ENCODE measurements at places on chromosomes 2 and 18. TPM values are rescaled to one million over a fixed set of nuclear protein-coding genes. Genes with fewer than 3 reads are reported as not detected.
A peak's percentile ranks its signal among the peaks of the same experiment; 100 is the strongest.

ZNF521 gene
- total RNA-seq, result 53.1 TPM

RGPD3 gene
- total RNA-seq, result 0.67 TPM

CYS1 gene
- total RNA-seq, result 3.9 TPM

CSRNP3 gene
- total RNA-seq, result 16.5 TPM

CCBE1 gene
- total RNA-seq, result 9.0 TPM

GRHL1 gene
- 6.2 TPM for total RNA-seq

ZAP70 gene
- 4.0 TPM for total RNA-seq

ERMN gene
- total RNA-seq, result not detected

CCDC178 gene
- total RNA-seq, result 1.4 TPM

NYAP2 gene
- not detected for total RNA-seq

- no peak for DNase-seq
- no peak overlapping the region for H3K27ac ChIP-seq
- H3K4me1 ChIP-seq, result no peaks in the 10 kb centered on the region
Observed at GRCh38 chr2:223460774-223461211, 141.4 kb downstream of the SCG2 start.

GRCh38 chr2:34997779-34998178 is 1357.8 kb upstream of the CRIM1 start:
- no peak for DNase-seq
- no peak overlapping the region for H3K27ac ChIP-seq
- no peaks in the 10 kb centered on the region for H3K4me1 ChIP-seq
- H3K27me3 ChIP-seq, result no peaks in the 10 kb centered on the region
- H3K4me3 ChIP-seq, result no peak overlapping the region

DNA sequence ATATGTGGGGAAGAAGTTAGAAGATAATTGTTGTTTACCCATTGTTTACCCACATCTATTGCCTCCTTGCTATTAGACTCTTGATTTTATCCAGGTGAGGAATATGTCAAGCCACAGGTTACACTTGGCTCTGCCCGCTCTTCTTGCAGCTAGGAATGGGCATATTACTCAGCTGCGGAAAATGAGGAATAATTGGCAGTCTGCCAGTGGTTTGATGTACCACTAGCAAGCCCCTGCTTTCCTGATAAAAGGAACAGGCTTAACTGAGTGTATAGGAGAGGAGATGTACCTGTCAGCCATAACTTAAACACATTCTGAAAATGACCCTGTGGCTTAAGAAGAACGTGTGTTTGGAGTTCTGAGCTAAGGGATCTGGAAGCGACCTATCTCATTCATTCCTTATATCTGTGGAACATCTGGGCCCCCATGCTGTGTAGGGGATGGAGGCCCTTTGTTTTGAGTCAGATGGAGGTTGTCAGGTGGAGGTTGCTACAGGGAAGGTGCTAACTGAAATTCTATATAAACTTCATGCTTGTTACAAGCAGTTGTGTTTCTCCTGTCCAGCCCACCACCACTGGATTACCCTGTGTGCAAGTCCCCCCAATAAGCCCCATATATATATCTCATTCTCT is 4.6 kb upstream of the FMNL2 start:
- H3K27me3 ChIP-seq, result no peaks in the 10 kb centered on the region
- H3K4me3 ChIP-seq, result no peak overlapping the region
- H3K36me3 ChIP-seq, result no peaks in the 10 kb centered on the region
- no peaks in the 10 kb centered on the region for H3K4me1 ChIP-seq

GRCh38 chr2:457792-458424 is 170.0 kb upstream of the ALKAL2 start:
- H3K27ac ChIP-seq, result no peak overlapping the region
- no peak overlapping the region for H3K4me3 ChIP-seq
- H3K27me3 ChIP-seq, result no peaks in the 10 kb centered on the region
- no peak for DNase-seq
- no peaks in the 10 kb centered on the region for H3K4me1 ChIP-seq

DNA sequence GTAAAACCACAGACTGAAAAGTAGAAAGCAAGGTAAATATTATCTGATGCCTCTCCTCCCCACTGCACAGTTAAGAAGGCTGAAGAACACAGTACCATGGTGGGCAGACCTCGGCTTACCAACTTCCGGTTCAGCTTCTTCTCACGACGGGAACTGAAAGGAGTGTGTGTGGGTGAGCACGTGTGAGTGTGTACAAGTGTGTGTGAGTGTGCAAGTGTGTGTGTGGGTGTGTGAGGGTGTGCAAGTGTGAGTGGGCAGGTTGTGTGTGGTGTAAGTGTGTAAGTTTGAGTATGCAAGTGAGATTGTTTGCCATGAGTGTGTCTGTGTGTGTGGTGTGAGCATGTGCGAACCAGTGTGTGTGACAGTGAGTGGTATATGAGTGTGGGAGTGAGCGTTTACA is 103.5 kb downstream of the ADD2 start:
- no peak for DNase-seq
- peaks cover 14% of the 10 kb centered on the region for H3K4me1 ChIP-seq
- H3K4me3 ChIP-seq, result no peak overlapping the region
- H3K36me3 ChIP-seq, result no peaks in the 10 kb centered on the region
- no peak overlapping the region for H3K27ac ChIP-seq

GRCh38 chr18:61589053-61589723 is 256.0 kb downstream of the CDH20 start:
- no peak overlapping the region for H3K4me3 ChIP-seq
- H3K36me3 ChIP-seq, result no peaks in the 10 kb centered on the region
- H3K27me3 ChIP-seq, result no peaks in the 10 kb centered on the region

DNA sequence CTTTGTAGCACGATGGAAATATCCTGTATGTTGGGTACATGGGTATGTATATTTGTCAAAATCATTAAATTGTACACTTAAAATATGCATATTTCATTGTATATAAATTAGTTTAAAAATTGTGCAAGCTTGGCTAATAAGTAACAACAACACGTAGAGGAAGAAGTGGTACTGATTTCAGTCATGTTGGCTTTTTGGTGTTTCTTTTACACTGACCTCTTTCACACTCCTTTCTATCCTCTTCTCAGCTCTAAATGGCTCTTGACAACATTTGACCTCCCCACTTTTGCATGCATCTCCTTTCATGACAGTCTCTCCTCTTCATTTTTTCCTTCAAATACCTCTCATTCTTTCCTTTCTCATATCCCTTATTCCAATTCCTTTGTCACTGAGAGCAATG is 801.4 kb upstream of the ZEB2 start:
- H3K36me3 ChIP-seq, result no peaks in the 10 kb centered on the region
- no peaks in the 10 kb centered on the region for H3K27me3 ChIP-seq
- no peak for DNase-seq
- H3K4me1 ChIP-seq, result no peaks in the 10 kb centered on the region
- H3K27ac ChIP-seq, result no peak overlapping the region

DNA sequence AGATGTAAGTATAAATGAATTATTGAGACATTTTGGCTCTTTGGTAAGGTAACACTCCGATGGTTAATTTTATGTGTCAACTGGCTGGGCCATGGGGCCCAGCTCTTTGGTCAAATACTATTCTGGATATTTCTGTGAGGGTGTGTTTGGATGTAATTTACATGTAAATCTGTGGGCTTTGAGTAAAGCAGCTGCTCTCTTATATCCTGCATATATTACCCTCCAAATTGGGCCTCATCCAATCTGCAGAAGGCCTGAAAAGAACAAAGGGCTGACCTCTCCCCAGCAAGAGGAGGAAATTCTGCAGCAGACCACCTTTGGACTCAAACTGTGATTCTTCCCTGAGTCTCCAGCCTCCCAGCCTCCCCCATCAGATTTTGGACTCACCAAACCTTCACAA is 464.1 kb downstream of the PLCL1 start:
- no peaks in the 10 kb centered on the region for H3K4me1 ChIP-seq
- no peaks in the 10 kb centered on the region for H3K36me3 ChIP-seq
- DNase-seq, result no peak
- no peak overlapping the region for H3K27ac ChIP-seq

DNA sequence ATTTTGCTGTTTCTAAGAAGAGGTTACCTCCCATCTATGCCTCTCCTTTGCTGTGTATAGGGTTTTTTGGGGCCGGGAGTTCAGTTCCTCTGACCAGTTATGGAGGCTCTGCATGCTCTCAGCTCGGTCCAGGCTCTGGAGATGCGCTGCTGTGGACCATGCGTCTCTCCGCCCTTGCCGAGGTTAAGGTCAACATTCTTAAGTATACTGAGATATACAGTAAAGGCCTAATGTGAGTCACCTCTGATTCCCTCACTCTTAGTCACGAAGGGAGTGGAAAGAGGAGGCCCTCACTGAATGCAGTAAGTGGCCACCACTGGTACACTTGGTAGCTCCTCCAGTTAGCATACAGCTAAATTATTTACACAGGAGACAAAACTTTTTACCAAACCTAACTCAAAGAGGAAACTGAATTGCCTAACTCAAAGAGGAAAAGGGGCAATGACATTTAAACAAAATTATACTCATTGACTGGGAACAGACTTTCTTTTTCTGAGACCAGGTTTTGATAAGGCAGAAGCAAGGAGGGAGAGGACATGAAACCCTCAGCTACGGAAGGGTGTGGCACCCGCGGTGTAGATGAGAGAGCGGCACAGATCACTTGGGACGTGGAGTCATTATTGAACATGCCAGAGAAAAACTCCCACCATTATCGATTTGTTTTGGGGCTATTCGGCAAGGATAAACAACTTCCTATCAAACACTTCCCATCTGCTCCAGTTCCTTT is 98.7 kb downstream of the COPS8 start:
- no peak overlapping the region for H3K4me3 ChIP-seq
- H3K4me1 ChIP-seq, result no peaks in the 10 kb centered on the region
- H3K27me3 ChIP-seq, result no peaks in the 10 kb centered on the region
- H3K27ac ChIP-seq, result no peak overlapping the region

GRCh38 chr2:44291281-44292248 is 16.3 kb downstream of the SLC3A1 start:
- peak; percentile 83 for DNase-seq
- H3K36me3 ChIP-seq, result no peaks in the 10 kb centered on the region
- H3K27ac ChIP-seq, result no peak overlapping the region
- H3K4me3 ChIP-seq, result no peak overlapping the region
- H3K27me3 ChIP-seq, result no peaks in the 10 kb centered on the region

DNA sequence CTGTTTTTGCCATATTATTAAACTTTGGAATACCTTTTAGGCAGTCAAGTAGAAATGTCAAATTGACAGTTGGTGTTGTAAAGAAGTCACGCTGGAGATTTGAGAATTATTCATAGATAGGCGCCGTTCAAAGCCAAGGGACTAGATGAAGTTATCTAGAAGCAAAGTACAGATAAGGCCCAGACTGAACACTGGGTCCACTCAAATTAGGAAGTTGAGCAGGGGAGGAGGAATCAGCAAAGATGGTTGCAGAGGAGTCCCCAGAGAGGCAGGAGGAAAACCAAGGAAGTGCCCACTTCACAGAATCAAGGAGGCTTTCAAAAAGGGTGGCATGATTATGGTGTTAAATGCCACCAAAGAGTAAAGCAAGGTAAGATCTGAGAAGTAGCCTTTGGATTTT is 9.6 kb upstream of the ALS2 start:
- no peaks in the 10 kb centered on the region for H3K4me1 ChIP-seq
- DNase-seq, result no peak
- no peak overlapping the region for H3K27ac ChIP-seq
- no peaks in the 10 kb centered on the region for H3K27me3 ChIP-seq
- no peak overlapping the region for H3K4me3 ChIP-seq
- no peaks in the 10 kb centered on the region for H3K36me3 ChIP-seq

- H3K4me1 ChIP-seq, result peaks cover 12% of the 10 kb centered on the region
- H3K27ac ChIP-seq, result no peak overlapping the region
- H3K36me3 ChIP-seq, result no peaks in the 10 kb centered on the region
- H3K4me3 ChIP-seq, result no peak overlapping the region
- no peaks in the 10 kb centered on the region for H3K27me3 ChIP-seq
Observed at GRCh38 chr2:109238580-109238979, 109.6 kb downstream of the SH3RF3 start.

GRCh38 chr2:240391111-240392051 is 44.1 kb upstream of the GPC1 start:
- H3K4me1 ChIP-seq, result no peaks in the 10 kb centered on the region
- no peak overlapping the region for H3K27ac ChIP-seq
- no peaks in the 10 kb centered on the region for H3K27me3 ChIP-seq
- no peak overlapping the region for H3K4me3 ChIP-seq
- peak; percentile 0 for DNase-seq

DNA sequence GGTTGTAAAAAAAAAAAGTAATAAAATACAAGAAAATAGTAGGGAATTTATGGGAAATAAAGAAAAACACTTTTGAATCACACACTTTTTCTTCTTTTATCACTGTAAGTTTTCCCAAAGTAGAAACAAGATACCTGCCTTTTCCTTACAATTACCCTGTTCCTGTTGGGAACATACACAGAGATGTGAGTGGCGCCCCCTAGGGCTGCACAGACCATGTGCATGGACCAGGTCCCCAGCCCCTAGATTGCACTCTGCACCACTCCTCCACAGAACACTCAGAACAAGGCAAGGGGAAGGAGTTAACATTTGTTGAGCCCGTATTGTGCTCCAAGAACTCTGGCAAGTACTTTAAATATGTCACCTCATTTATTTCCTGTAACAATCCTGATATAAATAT is 118.7 kb upstream of the NRP2 start:
- no peak overlapping the region for H3K4me3 ChIP-seq
- H3K36me3 ChIP-seq, result no peaks in the 10 kb centered on the region
- DNase-seq, result peak; percentile 16
- H3K27ac ChIP-seq, result no peak overlapping the region
- no peaks in the 10 kb centered on the region for H3K4me1 ChIP-seq

DNA sequence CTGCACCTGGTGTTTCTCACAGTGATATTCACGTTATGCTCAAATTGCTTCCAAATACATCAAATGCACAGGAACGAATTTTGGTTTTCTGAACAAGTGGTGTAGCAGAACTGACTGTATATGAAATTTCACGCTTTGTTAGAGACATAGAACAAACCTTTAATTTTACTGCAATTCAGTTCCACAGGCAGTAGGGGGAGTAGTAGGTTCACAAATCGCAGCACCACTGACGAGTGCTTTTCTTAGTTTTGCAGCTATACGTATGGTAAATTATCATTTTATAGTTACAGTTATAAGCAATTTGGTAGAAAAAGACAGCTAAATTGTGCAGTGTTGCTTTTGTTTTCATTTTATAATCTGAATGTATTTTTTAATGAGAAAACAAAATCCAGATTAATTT is 113.3 kb downstream of the KIAA1328 start:
- H3K4me3 ChIP-seq, result no peak overlapping the region
- H3K27ac ChIP-seq, result no peak overlapping the region
- H3K4me1 ChIP-seq, result no peaks in the 10 kb centered on the region
- no peak for DNase-seq
